ENCODE measurements at places on chromosomes 5 and 9. TPM values are rescaled to one million over a fixed set of nuclear protein-coding genes. Genes with fewer than 3 reads are reported as not detected.

DNA sequence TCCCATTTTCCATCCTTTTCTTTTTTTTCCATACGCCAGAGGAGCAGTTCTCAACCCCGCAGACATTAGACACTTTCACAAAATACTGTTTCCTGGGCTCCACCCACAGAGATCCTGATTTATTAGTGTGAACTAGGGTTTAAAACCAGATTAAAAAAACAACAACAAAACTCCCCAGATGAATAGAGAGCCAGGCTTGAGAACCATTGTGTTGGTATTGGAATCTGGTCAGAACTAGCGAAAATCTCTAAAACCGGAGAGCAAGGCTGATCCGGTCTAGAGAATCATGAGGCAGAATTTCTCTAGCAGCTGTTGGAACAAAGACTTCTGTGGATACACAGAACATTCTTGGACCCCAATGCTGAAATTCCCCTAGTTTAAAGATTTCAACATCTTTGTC lies 173.0 kb downstream of the PCSK1 start:
- no peaks in the 10 kb centered on the region for H3K27me3 ChIP-seq
- no peak overlapping the region for H3K4me3 ChIP-seq
- no peaks in the 10 kb centered on the region for H3K4me1 ChIP-seq
- no peak for DNase-seq

DNA sequence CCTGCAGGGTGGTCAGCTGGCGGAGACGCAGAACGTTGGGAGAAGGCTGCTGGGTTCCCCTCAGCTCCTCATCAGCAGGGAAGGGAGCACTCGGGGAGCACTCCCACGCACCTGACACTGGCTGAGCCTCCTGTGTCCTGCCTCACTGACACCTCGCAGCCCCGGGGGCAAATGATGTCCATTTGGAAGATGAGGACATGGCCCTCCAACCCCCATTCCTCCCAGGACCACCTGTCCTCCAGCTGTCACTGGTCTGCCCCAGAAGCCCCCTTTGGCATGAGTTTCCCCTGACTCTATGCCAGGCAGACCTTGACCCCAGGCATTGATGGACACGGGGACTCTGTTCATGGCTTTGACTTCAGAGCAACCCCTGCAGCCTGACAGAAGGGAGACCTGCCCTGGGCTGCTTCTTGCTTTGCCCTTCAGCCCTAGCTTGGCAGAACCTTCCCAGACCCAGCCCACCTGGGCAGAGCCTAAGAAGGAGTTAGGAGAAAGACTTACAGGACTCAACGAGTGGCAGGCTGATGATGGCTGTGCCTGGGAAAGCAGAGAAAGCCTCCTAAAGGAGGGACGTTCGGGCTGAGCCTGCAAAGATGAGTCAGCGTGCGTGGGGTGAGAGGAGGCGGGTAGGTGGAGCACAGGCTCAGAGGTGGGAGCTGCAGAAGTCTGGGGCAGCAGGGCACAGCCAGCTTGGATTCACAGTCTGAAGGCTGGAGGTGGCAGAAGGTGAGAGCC lies 90.6 kb downstream of the LMX1B start:
- H3K27ac ChIP-seq = no peak overlapping the region
- peaks cover 9% of the 10 kb centered on the region for H3K27me3 ChIP-seq
- no peaks in the 10 kb centered on the region for H3K36me3 ChIP-seq
- DNase-seq = peak; percentile 38
- peaks cover 4% of the 10 kb centered on the region for H3K4me1 ChIP-seq
- peak overlapping the region; percentile 61 for H3K4me3 ChIP-seq

- H3K4me1 ChIP-seq = no peaks in the 10 kb centered on the region
- DNase-seq = no peak
- no peak overlapping the region for H3K4me3 ChIP-seq
- H3K27ac ChIP-seq = no peak overlapping the region
These were observed 152.5 kb downstream of the PRKACG start for GRCh38 chr9:68861436-68861835.

GRCh38 chr9:121286973-121287741 lies 19.2 kb downstream of the GSN start:
- peak overlapping the region; percentile 49 for H3K4me3 ChIP-seq
- H3K4me1 ChIP-seq = peaks cover 77% of the 10 kb centered on the region
- peak overlapping the region; percentile 99 for H3K27ac ChIP-seq
- no peaks in the 10 kb centered on the region for H3K36me3 ChIP-seq
- no peaks in the 10 kb centered on the region for H3K27me3 ChIP-seq

The LCNL1 gene
- 0.29 TPM for total RNA-seq
